Memory B cell (primary cell): ENCODE measurements at places on chromosomes 4 and X.

DNA sequence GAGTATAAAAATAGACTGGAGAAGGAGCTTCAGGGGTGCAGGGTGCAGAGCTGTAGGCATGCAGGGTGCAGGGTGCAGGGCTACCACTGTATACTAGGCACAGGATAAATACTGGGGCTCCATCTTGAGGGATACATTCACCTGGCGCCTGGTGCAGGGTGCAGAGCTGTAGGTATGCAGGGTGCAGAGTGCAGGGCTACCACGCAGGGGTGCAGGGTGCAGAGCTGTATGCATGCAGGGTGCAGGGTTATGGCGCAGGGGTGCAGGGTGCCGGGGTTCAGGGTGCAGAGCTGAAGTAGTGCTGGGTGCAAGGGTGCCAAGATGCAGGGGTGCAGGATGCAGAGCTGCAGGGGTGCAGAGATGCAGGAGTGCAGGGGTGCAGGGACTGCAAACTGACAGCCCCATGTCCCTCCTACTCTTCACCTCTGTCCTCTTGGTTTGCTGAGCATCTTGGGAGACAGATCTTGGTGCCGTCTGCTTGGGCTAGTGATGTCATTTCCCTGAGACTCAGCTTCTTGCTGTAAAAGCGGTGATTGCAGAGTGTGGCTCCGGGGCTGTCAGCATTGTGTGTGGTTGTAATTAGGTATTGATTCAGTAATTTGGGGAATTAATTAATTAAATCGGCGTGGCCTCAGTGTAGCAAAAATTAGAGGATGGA is 91.2 kb downstream of the ADRA2C start:
- no peak overlapping the region for H3K27ac ChIP-seq
- H3K27me3 ChIP-seq = peaks cover 16% of the 10 kb centered on the region
- no peaks in the 10 kb centered on the region for H3K36me3 ChIP-seq

GRCh38 chr4:101102114-101102742 is 245.1 kb downstream of the PPP3CA start:
- peak overlapping the region; percentile 75 for H3K27ac ChIP-seq
- H3K27me3 ChIP-seq = no peaks in the 10 kb centered on the region
- H3K4me3 ChIP-seq = no peak overlapping the region

- H3K4me3 ChIP-seq = no peak overlapping the region
- H3K27me3 ChIP-seq = no peaks in the 10 kb centered on the region
- H3K36me3 ChIP-seq = peaks cover 6% of the 10 kb centered on the region
- H3K27ac ChIP-seq = no peak overlapping the region
Observed at GRCh38 chr4:97139791-97140190, 1003.5 kb downstream of the STPG2 start.

DNA sequence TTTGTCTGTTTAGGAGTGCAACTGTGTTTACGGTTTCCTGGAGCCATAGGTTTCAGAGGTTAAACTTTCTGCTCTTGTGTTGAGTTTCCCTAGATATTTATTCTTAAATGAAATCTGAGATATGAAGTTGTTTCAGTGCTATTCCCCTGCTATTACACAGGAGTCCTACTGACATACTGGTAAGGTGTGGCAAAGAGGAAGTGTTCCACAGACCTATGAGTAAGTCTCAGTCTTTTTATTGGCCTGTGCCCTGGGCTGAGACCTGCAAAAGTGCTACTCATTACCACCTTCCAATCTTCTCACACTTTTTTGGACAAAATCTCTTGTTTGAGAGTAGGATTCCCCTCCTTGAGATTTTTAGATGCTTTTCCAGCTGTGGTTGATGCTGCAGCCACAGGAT is 35.6 kb upstream of the MAGEA8 start:
- no peak overlapping the region for H3K27ac ChIP-seq
- H3K36me3 ChIP-seq = no peaks in the 10 kb centered on the region
- no peak overlapping the region for H3K4me3 ChIP-seq
- DNase-seq = no peak
- H3K4me1 ChIP-seq = no peaks in the 10 kb centered on the region

DNA sequence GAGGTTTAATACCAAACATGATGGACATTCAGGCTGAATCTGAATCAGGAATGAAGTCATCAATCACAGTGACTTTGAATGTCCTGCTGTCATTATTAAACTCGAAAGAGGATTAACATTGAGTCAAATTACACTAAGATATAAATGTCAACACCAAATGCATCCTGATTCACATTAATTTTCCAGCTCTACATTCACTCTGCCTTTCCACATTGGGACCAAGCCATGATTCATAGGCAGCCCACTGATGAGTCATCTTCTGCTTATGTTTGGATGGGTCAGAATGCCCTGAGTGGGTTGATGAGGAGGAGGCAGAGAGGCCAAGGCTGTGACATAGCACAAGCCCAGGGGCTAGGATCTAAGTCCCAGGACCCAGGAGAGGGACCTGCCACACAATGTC is 247.6 kb upstream of the RPS6KA3 start:
- H3K4me3 ChIP-seq = no peak overlapping the region
- DNase-seq = no peak
- H3K27ac ChIP-seq = no peak overlapping the region
- no peaks in the 10 kb centered on the region for H3K27me3 ChIP-seq
- no peaks in the 10 kb centered on the region for H3K36me3 ChIP-seq
- peaks cover 7% of the 10 kb centered on the region for H3K4me1 ChIP-seq

DNA sequence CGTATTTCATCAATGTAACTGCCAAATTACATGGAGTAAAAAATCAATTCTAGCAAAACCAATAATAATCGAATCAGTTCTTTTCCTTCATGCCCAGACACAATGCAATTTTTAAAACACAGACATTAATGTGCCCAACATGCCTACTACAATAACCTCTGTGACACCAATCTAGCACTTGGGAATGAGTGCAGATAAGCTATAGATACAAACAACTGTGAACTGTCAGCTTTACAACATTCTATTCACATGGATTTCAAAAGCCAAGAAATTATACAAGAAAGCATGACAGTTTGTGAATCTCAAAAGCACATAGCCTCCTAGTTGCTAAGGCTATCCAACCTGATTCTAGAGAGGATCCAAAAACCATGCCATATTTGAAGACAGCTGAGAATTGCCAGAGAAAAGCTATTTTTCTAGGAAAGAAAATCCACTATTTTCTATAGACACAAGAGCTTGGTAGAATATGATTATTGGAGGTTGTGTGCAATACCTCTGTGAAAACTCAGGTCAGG is 80.6 kb downstream of the COMMD8 start:
- no peaks in the 10 kb centered on the region for H3K36me3 ChIP-seq
- no peaks in the 10 kb centered on the region for H3K4me1 ChIP-seq
- no peak for DNase-seq
- peaks cover 2% of the 10 kb centered on the region for H3K27me3 ChIP-seq

DNA sequence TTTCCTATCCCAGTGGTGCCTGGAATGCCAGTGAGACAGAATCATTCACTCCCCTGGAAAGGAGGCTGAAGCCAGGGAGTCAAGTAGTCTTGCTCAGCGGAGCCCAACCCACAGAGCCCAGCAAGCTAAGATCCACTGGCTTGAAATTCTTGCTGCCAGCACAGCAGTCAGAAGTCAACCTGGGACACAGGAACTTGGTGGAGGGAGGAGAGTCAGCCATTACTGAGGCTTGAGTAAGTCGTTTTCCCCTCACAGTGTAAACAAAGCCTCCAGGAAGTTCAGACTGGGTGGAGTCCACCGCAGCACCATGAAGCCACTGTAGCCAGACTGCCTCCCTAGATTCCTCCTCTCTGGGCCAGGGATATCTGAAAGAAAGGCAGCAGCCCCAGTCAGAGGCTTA is 283.2 kb upstream of the CPEB2 start:
- no peaks in the 10 kb centered on the region for H3K36me3 ChIP-seq
- no peak overlapping the region for H3K27ac ChIP-seq
- H3K4me1 ChIP-seq = no peaks in the 10 kb centered on the region
- DNase-seq = no peak

DNA sequence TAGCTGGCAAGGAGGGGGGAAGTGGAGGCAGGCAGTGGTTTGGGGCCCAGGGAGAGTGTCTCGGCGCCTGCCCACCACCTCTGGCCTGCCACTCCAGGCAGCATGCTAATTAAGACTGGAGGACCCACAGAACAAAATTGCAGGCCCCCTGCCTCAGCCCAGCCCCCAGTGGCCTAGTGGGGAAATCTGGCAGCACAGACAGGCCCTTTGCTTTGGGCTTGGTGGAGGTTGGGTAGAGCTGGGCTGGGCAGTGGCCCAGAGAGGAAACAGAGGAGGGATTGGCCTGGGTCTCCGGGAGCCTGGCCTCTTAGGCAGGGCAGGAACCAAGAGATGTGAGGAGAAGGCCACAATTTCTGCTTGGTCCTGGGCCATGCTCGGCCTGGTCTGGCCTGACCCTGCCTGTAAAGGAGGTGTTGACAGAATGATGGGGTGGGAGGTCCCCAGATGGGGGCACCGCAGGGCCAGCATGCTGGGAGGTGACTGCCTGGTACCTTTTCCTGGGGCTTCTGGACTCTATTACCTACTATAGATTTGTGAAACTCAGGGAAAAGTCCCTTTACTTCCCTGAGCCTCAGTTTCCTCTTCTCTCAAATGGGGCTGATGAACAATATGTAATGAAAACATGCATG is 92.4 kb upstream of the PJA1 start:
- no peak overlapping the region for H3K27ac ChIP-seq
- no peak for DNase-seq
- H3K4me1 ChIP-seq = no peaks in the 10 kb centered on the region
- H3K4me3 ChIP-seq = no peak overlapping the region

GRCh38 chr4:7539186-7539585 is 104.5 kb upstream of the PSAPL1 start:
- H3K36me3 ChIP-seq = peaks cover 1% of the 10 kb centered on the region
- peaks cover 5% of the 10 kb centered on the region for H3K27me3 ChIP-seq
- no peak for DNase-seq
- H3K27ac ChIP-seq = no peak overlapping the region
- no peak overlapping the region for H3K4me3 ChIP-seq
- no peaks in the 10 kb centered on the region for H3K4me1 ChIP-seq

DNA sequence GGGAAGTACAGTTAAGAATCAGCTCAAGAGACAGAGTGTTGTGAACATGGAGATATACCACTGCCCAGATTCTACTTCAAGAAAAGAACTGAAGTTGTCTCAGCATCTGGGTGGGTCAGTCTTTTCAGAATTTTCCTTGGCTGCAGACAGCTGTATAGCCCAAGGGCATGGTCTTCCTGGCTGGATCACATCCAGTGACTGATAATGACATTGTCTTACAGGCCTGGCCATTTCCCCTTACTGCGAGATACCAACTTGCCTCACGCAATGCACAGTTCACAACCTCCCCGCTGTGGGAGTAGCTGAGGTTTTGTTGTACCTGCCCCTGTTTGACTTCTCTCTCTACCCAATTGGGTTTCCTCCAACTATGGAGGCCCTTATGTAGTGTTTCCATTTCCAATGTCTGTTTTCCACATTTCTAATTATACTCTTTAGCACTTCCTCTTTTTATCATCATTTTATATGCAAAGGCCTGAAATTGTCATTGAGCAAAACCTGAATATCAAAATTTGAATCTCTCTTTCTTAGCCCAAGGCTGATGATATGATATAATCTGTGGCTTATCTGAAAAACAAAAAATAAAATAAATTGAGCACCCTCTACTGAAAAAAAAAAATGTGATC is 209.1 kb downstream of the NAF1 start:
- H3K27ac ChIP-seq = no peak overlapping the region
- no peaks in the 10 kb centered on the region for H3K4me1 ChIP-seq
- no peaks in the 10 kb centered on the region for H3K36me3 ChIP-seq

DNA sequence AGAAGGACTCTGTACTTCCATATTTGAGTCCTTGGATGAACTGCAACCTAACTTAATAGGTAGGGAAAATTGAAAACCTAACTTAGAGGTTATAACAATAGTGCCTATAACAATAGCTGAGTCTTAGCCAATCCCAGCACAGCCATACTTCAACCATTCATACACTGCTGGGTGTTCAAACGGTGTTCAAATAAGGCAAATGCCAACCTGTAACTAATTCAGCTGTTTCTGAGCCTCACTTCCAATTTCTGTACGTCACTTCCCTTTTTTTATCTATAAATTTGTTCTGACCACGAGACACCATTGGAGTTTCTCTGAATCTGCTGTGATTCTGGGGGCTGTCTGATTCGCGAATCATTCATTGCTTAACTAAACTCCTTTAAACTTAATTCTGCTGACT is 9.6 kb upstream of the GRSF1 start:
- no peaks in the 10 kb centered on the region for H3K27me3 ChIP-seq
- H3K36me3 ChIP-seq = no peaks in the 10 kb centered on the region
- H3K4me3 ChIP-seq = no peak overlapping the region
- DNase-seq = peak; percentile 8
- H3K27ac ChIP-seq = peak overlapping the region; percentile 65
- peaks cover 10% of the 10 kb centered on the region for H3K4me1 ChIP-seq

GRCh38 chr4:5988086-5988845 is 30.0 kb downstream of the C4orf50 start:
- no peak for DNase-seq
- H3K27me3 ChIP-seq = peaks cover 8% of the 10 kb centered on the region
- no peak overlapping the region for H3K4me3 ChIP-seq
- H3K36me3 ChIP-seq = no peaks in the 10 kb centered on the region
- no peaks in the 10 kb centered on the region for H3K4me1 ChIP-seq

GRCh38 chrX:102950908-102951866 is 14.1 kb downstream of the RAB40AL start:
- DNase-seq = peak; percentile 26
- peaks cover 6% of the 10 kb centered on the region for H3K4me1 ChIP-seq
- H3K27ac ChIP-seq = no peak overlapping the region
- peak overlapping the region; percentile 81 for H3K4me3 ChIP-seq
- no peaks in the 10 kb centered on the region for H3K36me3 ChIP-seq

DNA sequence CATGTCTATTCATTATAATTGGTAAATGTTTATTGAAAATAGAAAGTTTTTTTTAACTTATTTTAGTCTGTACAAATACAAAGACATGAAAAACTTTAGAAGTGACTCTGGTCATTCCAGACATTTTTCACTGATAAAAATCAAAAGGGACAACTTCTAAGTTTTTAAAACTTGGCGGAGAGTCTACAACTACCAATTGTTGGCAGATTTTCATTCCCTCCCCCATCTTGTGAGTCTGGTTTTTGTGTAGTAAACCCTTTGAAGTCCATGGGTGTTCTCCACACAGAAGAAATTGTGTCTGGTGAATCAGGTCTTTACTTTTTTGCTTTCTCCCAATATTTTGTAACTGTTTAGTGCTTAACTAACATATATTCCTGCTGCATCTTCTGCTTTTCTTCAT is 336.5 kb downstream of the PDGFC start:
- no peak overlapping the region for H3K27ac ChIP-seq
- no peaks in the 10 kb centered on the region for H3K36me3 ChIP-seq
- no peaks in the 10 kb centered on the region for H3K27me3 ChIP-seq
- no peak for DNase-seq
- H3K4me3 ChIP-seq = no peak overlapping the region

DNA sequence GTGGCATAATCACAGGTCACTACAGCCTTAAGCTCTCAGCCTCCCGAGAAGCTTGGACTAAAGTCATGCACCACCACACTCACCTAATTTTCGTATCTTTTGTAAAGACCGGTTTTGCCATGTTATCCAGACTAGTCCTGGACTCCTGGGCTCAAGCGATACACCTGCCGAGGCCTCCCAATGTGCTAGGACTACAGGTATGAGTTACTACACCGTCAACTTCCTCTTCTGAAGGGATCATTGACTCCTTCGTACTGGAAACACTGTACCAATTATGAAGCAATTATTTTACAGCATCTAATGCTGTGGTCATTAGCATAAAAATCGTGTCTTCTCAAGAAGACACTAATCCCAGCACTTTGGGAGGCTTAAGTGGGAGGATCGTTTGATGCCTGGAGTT is 35.2 kb downstream of the PDS5A start:
- peak overlapping the region; percentile 59 for H3K27ac ChIP-seq
- no peaks in the 10 kb centered on the region for H3K27me3 ChIP-seq
- no peaks in the 10 kb centered on the region for H3K36me3 ChIP-seq
- DNase-seq = no peak
- H3K4me3 ChIP-seq = peak overlapping the region; percentile 71
